ENCODE measurements at places on chromosomes 11 and 22.

DNA sequence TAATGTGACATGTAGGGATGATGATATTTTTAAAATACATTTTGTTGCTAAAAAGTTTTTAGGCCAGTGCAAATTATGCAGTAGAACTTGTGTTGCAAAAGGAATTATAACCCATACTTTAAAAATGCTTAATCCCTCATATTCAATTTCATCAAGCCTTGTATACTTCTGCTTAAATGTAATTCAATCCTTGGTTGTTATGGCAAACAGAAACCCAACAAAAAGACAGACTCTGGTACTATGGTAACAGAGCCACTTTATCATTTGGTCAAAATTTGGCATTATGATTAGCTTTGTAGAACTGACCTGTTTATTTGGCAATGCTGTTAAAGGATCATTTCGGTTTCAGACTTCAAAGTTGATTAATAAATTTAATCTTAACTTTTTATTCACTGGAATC lies 284.8 kb downstream of the TMEM135 start:
- no peak for DNase-seq

- no peak for DNase-seq
These were observed 44.3 kb upstream of the A4GALT start for GRCh38 chr22:42764895-42765363.

DNA sequence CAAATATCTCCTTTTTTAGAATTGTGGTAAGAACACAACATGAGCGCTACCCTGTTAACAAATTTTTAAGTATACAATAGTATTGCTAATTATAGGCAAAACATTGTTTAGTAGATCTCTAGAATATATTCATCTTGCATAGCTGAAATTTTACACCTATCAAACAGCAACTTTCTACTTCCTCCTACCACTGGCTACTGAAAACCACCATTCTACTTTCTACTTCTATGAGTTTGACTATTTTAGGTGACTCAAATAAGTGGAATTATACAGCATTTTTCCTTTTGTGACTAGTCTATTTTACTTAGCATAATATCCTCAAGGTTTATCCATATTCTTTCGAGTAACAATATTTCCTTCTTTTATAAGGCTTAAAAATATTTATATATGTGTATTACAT lies 128.4 kb downstream of the FAM76B start:
- DNase-seq = no peak

- no peak for DNase-seq
These were observed 22.3 kb downstream of the RTL6 start for GRCh38 chr22:44475706-44476105.

DNA sequence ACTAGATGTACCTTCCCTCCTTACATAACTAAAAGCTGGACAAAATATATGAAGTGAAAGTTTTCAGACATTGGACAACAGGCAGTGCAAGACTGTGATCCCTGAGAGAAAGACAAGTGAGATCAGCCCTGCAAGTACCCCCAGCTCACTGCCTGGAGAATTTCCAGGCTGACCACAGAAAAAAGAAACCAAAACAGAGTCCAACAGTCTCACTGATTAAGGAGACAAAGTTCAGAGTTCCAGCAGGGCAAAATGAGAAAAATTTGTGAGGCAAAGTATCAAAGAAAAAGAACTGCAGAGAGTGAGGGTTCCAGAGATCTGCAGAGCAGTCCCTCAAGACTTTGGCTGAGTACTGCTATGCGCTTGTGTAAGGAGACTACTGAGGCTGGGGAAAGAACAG lies 47.3 kb upstream of the TMEM45B start:
- no peak for DNase-seq

Data from cardiac fibroblast (primary cell).